ENCODE measurements at places on chromosomes 2 and 18.

GRCh38 chr2:207240649-207241048 lies 74.9 kb upstream of the KLF7 start:
- peak; percentile 11 for DNase-seq

GRCh38 chr2:6945087-6945813 lies 28.0 kb downstream of the RNF144A start:
- DNase-seq, result no peak

GRCh38 chr2:64727843-64728463 lies 74.2 kb upstream of the SERTAD2 start:
- DNase-seq, result no peak

GRCh38 chr2:22784566-22784965 lies 600.4 kb upstream of the KLHL29 start:
- DNase-seq, result no peak

GRCh38 chr2:66929632-66930338 lies 467.3 kb upstream of the ETAA1 start:
- DNase-seq, result peak; percentile 79

DNA sequence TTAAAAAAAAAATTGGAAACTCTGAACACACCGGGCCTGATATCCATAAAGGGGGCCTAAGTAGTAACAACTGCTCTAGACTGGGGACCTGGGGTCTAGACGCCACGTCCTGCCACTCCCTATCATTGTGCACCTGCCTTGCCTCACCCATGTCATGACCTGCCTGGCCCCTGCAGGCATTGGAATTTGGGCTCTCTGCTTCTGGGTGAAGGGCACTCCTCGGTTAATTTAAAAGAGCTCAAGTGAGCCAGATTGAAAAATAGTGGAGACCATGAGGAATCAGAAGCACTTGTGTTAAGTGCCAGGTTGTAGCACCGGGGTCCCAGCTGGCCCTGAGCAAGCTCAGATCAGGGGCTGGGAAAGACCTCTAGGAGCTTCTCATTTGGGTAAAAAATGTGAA lies 48.1 kb downstream of the SLC4A1AP start:
- DNase-seq, result no peak

GRCh38 chr2:177322801-177323261 lies 58.3 kb upstream of the NFE2L2 start:
- DNase-seq, result peak; percentile 88

DNA sequence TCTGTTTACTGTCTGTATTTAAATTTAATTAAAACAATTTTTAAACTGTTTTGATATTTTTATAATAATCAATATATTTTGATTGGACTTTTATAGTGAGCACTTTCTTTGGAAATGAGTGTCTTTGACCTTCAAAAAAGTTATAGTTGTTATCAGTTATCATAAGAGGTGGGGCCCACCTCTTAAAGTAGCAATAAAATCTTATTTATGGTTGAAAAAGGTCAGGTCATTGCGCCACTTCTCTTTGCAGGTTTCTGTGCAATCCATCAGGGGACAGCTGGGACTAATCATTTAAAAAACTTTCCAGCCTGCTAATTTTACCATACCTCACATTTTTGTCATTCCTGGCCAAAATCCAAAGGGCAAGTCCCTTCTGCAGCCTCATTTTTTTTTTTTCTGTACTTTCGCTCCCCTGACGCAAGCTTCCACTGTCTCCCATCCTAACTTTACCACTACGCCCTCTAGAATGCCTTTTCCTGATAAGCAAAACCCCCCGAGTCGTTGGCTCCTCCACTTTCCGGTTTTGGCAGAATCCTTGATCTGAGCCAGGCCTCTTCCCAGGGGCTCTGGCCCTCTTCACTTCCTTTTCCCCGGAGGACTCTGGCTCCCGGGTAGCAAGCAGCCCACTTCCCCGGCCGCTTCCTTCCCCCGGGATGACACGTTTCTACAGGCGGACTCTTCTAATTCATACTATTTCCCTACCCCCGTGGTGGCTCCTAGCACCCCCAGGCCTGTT lies 1.1 kb upstream of the SEH1L start:
- DNase-seq, result peak; percentile 69

DNA sequence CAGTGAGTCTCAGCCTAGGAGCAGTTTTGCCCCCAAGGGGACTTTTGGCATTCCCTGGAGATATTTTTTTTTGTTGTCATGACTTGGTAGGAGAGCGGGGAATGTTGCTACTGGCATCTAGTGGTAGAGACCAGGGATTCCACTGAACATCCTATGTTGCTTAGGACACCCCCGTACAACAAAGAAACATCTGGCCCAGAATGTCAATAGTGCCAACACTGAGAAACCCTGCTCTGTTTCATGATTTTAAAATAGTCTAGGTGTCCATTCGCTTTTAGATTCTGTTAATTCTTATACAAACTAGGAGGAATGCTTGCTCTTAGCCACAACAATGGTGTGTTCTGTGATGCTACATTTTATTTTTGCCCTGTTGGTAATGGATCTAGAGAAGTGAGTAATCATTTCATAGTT lies 225.8 kb upstream of the SIX3 start:
- peak; percentile 52 for DNase-seq

- DNase-seq, result no peak
Measured at GRCh38 chr2:194883711-194884110, 773.3 kb upstream of the SLC39A10 start.

GRCh38 chr2:222424729-222425671 lies 657 bp downstream of the SGPP2 start:
- DNase-seq, result peak; percentile 21

DNA sequence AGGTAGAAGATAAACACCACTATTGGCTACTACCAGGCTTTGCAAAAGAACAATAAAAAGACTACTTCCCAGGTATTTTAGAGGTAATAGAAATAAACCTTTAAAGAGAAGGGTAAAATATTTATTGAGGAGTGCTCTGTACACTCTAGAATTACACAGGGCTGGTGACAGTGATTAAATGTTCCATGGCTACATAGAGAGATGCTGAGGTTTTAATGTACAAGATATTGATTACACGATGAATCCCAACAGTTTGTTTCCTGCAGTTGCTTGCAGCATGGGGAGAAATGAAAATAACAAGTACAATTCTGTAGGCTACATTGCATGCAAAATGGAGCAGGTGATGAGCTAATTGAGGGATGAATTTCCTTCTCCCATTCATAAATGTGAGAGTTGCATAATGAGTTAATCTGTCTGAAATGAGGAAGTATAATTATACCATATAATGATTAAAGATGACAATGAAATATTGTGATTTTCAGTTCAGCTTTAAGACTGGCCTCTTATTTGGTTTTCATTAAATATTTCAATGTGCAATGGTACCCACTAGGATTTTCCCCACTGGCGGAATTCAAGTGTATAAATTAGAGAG lies 266.1 kb downstream of the SOCS6 start:
- DNase-seq, result no peak

DNA sequence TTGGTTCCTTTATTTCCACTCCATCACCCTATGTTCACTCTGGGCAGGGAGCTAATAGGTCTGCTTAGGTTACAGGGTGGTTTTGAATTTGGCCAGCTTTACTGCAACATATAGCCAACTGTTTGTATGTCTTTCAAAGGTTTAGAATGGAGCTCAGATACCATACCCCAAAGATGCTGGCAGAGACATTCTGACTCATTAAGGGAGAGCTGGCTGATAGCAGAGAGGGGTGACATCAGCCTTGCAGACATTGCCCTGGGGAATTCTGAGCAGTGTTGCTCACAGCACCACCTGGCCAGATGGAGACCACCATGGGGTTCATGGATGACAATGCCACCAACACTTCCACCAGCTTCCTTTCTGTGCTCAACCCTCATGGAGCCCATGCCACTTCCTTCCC lies 2.1 kb downstream of the PROKR1 start:
- peak; percentile 5 for DNase-seq

- no peak for DNase-seq
Measured at GRCh38 chr2:222296911-222297599, 1.7 kb downstream of the PAX3 start.

- DNase-seq, result no peak
Measured at GRCh38 chr2:158718196-158718585, 76.9 kb upstream of the DAPL1 start.

All from MCF 10A (cell line).